NCI-H2081 treated with DMSO at 0.1 percent for 48 hours (cell line): ENCODE measurements at places on chromosomes 7 and 10.

- no peak for DNase-seq
These were observed 46.6 kb downstream of the SH3PXD2A start for GRCh38 chr10:103808780-103809179.

GRCh38 chr7:420142-421093 is 99.2 kb downstream of the PDGFA start:
- no peak for DNase-seq

DNA sequence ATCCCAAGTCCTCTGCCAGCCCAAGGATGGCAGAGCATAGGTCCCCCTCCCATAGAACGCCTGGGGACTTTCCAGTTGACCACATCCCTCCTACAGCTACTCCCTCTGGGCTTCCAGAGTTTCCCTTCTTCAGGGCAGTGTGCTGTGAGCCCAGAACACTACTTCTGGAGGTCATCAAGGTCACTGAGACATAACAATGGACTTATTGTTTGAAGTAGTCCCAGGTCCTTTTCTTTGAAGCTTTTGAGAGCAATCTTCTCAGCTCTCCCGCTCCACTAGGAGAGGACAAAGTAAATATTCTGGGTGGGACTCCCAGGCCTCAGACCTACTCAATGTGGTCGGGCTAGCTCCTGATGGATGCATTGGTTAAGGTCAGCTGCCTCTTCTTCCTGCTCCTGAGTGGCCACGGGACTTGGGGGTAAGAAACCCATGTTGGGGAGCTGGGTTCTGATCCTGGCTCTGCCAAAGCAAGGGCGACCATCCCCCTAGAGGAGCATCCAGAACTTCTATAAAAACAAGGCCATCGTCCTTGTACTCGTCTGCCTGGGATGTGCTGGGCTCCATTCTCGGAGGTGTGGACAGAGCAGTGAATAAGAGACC is 83.5 kb upstream of the DDC start:
- DNase-seq = no peak

DNA sequence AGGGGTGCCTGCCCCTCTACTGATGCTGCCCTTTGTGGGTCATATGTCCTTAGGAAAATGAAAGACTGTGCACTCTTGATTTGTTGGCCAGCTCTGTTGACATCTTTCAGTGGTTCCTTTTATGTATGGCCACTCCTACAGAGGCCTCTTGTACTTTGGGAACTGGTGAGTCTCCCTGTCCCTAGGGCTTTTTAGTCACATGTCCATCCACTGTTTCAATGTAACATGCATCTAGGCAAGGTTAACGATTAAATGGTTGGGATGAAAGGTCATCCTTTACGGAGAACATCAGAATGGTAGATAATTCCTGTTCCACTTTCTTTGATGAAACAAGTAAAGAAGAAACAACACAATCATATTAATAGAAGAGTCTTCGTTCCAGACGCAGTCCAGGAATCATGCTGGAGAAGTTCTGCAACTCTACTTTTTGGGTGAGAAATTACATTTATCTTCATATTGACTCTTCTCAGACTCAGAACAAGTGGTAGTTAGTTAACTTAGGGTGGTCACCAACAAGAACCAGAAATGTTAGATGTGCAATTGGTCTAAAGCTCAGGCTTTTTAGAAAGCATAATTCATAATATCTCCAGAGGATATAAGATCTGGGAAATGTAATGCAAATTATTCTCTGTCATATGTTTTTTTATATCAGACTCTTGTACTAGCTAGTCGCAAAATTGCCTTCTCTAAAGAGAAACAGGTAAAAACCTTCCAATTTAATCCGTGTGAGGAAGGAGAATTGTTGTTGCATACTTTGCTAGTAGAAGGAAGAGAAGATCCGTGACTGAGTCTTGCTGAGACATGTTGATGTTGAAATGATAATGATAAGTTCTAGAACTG is at the start of gene ABCC2:
Gene ABCC2 (plus strand): TSS at position 194 of the 840 bp plus-strand sequence. CDS start 205 bp downstream, at position 399.
- DNase-seq = no peak

DNA sequence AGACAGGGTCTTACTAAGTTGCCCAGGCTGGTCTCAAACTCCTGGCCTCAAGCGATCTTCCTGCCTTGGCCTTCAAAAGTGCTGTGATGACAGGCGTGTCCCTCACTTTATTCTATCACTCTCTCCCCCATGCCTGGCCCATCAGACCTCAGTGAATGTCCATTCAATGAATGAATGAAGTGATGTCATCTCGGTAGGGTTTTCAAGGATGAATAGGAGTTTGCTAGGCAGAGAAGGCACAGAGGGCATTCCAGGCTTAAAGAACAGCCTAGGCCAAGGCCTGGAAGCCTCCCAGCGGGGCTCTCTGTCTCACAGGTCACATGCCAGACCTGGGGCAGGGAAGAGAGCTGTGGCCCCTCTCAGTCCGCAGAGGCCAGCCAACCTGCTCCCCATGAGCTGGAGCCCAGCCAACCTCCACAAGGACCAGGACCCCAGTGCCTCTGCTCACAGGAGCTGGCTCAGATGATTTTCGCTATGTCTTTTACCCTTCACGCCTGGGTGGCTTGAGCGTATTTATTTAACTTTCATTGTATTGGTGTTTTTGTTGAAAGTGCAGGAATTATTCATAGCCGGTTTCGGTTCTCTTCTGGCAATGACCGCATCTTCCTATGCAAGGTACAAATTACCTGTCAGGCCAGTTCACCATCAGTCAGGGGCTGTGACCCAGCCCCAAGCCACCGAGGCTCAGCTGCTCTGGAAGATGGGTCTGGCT is 11.8 kb upstream of the TNRC18 start:
- DNase-seq = no peak

- DNase-seq = no peak
These were observed 16.2 kb downstream of the PKD1L1 start for GRCh38 chr7:47932016-47932415.

GRCh38 chr7:130418306-130418705 is 22.5 kb downstream of the CEP41 start:
- no peak for DNase-seq

DNA sequence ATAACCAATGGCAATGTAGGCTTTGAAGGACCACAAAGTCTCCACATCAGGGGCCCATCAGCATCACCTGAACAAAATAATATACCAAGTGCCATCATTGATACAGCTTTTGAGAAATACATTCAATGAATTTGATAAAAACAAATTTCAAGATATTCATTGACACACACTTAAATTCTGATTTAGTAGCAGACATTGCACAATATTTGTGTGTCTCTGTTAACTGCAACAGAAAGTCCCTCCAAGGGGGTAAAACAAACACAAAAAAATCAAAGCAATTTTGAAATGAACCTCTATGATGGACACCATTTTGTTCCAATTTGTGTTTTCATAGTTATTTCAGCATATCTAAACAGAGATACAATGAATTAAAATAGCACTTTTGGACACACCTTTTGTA is 86.8 kb upstream of the RSU1 start:
- no peak for DNase-seq

DNA sequence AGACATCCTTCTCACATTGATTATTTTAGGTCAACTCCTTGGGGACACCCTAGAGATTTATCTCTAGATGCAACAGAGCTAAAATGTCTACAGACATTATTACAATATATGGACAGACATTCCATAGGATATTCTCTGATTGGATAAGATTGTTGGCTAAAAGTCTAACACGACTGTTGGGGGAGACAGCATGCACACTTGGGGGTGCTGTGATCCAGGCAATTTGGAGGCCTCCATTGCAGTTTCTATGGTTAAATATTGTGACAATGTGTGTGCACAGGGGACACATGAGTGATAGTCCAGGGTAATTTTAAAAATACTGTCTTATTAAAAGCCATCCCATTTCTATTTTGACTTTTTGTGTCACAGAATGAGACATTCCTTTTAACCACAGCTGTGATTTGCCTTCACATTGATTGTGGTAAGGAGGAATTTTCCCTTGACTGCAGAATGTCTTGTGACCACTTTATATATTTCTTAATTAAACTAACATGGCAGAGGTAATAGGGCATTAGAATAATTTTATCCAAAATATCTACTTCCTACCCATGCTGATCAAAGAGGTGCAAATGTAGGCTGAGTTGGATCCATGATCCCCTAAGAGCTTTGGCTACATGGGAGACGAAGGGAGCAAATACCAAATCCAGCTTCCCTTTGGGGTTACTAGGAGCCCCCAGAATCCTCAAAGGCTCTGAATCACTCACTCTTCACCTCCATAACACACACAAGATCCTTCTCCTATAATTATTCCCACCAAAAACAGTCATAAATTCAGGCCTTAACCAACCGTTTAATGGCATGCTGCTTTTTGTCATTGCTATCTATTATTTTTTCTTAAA is 7.3 kb downstream of the TFPI2 start:
- DNase-seq = no peak

GRCh38 chr10:78121801-78122200 is 88.1 kb downstream of the RPS24 start:
- DNase-seq = no peak

DNA sequence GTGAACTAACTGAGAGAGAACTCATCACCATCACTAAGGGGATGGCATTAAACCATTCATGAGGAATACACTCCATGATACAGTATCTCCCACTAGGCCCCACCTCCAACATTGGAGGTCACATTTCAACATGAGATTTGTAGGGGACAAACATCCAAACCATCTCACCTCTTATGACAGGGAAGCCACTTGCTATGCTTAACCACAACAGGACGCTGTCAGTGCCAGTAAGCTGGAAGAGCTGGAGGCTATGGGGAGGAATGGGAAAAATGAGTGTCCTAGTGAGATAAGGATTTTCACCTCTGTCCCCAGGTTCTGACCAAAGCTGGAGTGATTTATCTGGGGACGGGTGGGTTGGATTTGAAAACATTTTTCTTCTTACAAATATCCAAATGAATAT is 17.6 kb downstream of the PLCE1 start:
- DNase-seq = no peak

DNA sequence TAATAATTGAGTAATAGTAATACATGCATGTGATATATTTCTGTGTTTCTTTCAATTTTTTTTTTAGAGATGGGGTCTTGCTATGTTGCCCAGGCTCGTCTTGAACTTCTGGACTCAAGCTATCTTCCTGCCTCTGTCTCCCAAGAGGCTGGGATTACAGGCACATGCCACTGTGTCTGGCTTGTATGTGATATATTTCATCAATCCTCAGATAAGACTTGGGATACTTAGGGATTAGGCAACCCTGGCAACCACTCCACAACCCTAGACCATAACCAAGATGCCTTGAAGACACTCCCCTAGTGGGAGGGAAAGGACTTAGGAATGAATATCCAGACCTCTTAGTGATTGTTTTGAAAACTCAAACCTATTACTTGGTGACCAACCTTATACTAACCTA is 154.8 kb downstream of the CCDC3 start:
- DNase-seq = no peak

DNA sequence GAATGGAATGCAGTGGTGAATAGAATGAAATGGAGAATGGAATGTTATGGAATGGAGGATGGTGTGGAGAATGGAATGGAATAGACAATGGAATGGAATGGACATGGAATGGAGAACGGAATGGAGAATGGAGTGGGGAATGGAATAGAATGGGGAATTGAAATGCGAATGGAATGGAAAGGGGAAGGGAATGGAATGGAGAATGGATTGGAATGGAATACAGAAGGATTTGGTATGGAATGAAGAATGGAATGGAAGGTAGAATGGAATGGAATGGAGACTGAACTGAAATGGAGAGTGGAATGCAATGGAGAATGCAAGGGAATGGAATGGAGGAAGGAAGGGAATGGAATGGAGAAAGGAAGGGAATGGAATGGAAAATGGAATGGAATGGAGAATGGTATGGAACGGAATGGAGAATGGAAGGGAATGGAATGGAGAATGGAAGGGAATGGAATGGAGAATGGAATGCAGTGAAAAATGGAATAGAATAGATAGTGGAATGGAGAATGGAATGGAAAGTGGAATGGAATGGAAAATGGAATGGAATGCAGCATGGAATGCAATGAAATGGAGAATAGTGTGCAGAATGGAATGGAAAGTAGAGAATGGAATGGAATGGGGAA is 94.8 kb downstream of the NSUN6 start:
- DNase-seq = no peak

DNA sequence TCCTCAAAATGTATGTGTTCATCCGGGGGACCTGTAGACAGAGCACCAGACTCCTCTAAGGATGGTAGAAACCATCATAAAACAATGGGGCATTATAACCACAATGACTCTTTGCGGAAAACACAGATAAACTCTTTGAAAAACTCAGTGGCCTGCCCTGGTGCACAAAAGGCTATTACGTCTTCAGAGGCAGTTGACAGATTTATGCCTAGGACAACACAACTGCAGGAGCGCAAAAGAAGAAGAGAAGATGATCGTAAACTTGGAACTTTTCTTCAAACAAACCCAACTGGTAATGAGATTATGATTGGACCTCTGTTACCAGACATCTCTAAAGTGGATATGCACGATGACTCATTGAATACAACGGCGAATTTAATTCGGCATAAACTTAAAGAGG is 6.0 kb downstream of the RBM48 start:
- DNase-seq = no peak

GRCh38 chr10:28541717-28542365 is 8.9 kb downstream of the WAC start:
- no peak for DNase-seq

- no peak for DNase-seq
These were observed 47.4 kb upstream of the R3HCC1L start for GRCh38 chr10:98086837-98087708.

DNA sequence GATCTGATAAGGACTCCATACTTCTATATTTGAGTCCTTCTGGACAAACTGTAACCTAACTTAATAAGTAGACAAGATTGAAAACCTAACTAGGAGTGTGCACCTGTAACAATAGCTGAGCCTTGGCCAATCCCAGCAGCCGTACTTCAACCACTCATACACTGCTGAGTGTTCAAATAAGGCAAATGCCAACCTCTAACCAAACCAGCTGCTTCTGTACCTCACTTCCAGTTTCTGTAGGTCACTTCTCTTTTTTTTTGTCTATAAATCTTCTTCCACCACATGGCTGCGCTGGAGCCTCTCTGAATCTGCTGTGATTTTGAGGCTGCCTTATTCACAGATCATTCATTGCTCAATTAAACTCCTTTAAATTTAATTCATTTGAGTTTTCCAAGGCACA is 753.2 kb downstream of the DNAJB9 start:
- DNase-seq = no peak

DNA sequence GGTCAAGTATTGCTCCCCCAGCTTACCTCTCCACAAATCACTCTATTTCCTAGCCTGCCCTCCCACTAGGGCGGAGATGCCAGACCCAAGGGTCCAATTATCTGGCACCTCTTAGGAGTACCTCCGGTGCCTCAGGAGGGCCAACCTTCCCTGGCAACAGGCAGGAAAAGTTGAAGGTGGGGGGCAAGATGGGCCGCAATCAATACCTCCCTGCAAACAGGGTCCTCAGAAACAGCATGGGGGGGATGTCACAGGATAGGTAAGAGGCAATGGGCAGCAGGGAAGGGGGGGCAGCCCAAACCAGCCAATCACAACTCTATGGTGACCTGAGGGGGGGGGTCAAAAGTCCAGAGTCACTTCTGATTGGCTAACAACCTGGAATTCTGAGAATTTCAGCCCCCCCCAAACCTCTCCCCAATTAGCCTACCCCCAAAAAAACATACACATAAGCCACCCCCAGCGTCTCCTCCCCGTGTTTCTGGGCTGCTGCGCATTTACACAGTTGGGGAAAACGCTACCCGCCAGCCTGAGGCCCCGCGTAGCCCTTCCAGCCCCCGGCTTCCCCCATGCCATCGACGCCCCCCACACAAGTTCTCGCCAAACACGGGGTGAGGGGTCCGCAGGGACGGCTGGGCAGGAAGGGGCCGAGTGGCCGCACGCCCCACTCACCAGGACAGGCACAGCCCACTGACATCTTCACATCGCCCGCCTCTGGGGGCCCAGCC is 589 bp downstream of the LDB1 start:
- DNase-seq = no peak
